Vagina (tissue), 2 donors: ENCODE measurements at places on chromosomes 3 and 15. TPM values are rescaled to one million over a fixed set of nuclear protein-coding genes. Genes with fewer than 3 reads are reported as not detected.

GNAI2 gene
- total RNA-seq, result 244 TPM

MAGEF1 gene
- 25.5 TPM for total RNA-seq

ITIH1 gene
- 0.98 TPM for total RNA-seq

DNA sequence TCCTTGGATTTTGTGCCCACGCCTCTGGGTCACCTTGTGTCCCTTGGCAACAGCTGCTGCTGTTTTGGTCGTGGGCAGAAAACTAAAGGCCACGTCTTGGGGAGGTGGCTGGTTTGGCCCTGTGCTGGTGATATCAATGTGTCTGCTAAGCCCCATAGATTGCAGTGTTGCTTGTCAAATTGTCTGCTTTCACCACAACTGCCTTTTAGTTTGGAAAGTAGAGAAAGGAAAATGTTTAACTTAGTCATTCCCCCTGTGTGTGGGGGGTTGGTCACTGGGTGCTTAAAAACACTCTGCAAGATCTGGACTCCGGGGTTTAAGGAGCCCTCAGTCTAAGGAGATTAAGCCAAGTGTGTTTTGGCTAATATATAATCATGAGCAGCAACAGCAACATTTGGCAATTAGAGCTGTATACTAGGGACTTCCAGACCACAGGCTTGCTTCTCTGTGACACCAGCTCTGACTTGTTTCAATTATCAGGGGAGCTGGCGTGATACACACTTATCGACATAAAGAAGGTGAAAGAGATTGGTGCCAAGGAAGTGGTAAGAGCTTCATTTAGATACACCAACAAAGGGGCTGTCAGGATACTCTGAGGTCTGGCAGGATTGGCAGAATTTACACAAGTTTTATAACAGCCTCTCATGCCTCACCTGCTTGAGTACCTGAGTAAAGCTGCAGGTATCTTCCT, 3.5 kb downstream of the SMAD3 start:
- DNase-seq, result no peak

GRCh38 chr15:60830479-60830878, 351.5 kb upstream of the ICE2 start:
- DNase-seq, result no peak
